H54 (cell line): ENCODE measurements at places on chromosomes 2 and 18.

DNA sequence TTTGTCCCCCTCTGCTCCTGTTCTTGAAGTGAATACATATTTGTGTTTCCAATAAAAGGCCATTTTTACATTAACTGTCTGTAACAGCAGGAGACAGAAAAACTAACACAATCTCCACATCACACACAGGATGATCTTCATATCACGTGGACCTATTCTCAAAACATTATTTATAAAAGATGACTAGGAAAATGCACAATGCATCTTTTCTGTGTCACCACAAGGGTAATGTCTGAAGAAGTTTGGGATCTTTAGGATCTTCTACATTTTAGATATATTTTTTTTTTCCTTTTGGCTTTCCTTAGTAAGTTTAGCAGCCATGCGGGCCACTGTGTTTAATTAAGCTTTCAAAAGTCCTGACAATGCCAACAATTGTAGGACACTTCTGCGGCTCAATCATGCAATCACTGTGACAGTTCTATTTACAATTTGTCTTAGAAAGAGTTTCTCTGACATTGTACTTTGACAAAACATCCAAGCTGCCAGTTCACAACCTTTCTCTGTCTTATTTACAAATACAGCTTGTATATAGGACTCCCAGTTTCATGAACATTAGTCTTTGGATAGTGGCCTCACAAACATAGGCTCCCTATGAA is 12.3 kb downstream of the BCL11A start:
- DNase-seq, result no peak

DNA sequence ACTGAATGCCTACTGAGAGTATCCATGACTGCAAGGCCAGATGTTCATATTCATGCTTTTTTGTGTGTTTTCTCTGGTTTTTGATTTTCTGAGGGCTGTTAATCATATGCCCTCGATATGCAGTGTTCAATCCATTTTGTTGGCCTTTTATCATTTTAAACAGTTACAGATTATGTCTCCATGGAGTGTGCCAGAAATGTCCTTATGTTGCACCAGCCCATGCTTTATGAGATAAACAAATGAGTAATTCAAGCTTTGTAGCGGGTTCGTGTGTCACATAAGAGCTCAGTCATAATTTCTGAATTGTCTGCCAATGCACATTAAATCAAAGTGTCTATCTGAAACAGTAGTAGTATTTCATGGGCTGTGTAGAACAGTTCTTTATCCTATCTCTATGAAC is 583.0 kb downstream of the THSD7B start:
- DNase-seq, result no peak

- DNase-seq, result no peak
Observed at GRCh38 chr2:219252084-219252483, 959 bp upstream of the TUBA4B start.

DNA sequence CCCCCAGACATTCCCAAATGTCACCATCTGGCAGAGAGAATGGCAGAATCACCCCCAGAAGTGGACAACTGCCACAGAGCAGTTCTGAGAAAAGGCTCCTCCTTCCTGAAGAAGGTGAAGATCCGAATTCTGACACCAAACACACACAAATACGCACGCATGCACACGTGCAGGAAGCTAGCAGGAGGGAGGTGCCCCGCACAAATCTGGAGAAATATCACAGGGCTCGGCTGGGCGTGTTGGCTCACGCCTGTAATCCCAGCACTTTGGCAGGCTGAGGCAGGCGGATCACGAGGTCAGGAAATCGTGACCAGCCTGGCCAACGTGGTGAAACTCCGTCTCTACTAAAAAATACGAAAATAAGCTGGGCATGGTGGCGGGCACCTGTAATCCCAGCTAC is 38.5 kb upstream of the ATG16L1 start:
- no peak for DNase-seq

DNA sequence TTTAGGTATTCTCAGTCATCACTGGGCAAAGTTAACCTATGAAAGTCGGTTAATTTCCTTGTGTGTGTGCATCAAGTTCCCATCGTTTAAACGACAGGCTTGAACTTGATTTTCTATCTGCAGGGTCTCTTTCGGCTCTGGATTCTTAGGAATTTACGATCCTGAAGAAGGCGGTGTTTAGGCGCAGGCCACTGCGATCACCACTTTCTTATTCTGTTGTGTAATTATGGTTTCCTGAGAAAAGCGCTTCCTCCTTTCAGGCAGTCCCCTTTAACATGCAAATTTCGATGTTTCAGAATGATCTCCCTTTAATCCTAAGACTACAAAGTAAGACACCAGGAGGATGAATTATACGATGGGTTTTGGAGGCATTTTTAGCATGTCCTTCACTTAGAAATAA is 27.9 kb upstream of the MBP start:
- no peak for DNase-seq
